ENCODE measurements at places on chromosomes 3 and 15.

DNA sequence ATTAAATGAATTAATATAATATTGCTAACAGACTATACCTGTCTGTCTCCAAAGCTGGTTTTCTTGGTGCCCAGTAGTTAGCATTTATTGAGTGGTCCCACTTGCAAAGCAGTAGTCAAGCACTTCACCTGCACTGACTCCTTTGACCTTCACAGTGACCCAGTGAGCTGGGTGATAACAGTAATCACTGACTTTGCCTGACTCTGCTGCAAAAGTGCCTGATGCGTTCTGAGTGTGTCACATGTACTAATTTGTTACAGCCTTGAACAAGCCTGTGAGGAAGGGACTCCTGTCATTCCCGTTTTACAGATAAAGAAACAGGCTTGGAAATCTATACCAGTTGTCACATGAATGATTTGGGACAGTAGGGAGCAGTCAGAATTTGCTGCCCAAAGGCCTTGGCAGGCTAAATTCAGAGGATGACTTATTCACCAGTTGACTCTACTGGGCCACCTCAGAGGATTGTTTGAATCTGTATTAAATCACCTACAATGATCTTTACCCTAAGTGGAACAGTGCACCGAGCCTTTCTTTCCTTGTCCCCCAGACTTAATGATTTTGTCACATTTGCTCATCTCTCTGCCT is 116.6 kb upstream of the PLXNA1 start:
- no peak for DNase-seq

DNA sequence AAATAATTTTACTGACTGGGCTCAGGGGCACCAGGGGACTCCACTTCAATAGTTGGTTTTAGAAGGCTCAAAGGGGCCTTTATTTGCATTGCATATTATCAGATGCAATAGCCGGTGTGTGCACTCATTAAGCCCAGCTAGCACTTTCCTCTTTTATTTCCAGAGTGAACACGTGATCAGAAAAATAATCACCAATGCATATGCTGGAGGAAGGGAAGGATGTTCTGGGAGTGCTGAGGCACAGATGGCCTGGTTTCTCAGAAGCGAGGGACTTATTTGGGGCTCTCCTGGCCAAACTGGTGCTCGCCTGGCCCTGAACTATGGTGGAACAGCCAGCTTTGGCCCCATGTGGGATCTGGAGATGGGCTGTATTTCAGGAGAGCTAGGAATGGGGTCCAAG is 60.4 kb upstream of the SEC13 start:
- no peak for DNase-seq

DNA sequence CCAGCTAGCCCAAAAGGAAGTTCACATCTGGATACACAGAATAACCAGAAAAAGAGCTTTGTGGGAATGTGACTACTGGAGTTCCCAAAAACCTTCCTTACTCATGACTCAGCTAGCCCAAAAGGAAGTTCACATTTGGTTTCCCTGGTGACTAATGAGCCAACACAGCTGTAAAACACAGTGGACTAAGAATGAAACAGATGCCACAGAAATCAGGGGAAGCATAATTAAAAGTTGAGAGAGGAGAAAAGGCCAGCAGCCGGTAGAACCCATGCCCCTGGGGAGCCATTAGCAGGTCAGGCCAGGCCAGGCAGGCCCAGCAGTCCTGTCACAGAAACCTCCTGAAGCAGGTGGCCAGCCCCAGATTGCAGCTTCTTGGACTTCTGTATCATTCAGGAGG is 130.3 kb downstream of the GHSR start:
- DNase-seq, result no peak

GRCh38 chr3:10983219-10983916 is 9.2 kb upstream of the SLC6A1 start:
- peak; percentile 80 for DNase-seq

GRCh38 chr3:43581343-43581742 is 40.5 kb downstream of the ANO10 start:
- no peak for DNase-seq

- DNase-seq, result peak; percentile 65
These were observed 117.8 kb downstream of the XXYLT1 start for GRCh38 chr3:195153130-195153529.

DNA sequence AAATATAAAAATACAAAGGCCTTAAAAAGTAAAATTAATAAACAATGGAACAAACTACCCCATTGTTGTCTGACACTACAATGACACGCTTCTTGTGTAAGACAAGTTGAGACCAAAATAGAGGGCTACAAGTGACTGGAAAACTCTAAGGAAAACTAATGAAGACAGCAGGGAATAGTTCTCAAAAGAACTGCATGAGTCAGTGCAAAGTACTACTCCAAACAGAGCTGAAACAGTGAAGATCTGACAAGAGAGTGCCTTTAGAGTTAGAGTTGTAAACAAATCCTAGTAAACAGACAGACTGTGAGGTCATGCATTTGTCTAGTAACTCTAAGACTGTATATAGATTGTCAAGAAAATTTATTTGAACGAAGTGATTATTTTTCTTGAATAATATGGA is 233.9 kb downstream of the BBX start:
- no peak for DNase-seq

- DNase-seq, result peak; percentile 78
These were observed 163.4 kb downstream of the KLF13 start for GRCh38 chr15:31489801-31490646.

GRCh38 chr15:35289024-35289617 is 204.0 kb upstream of the NANOGP8 start:
- peak; percentile 79 for DNase-seq

GRCh38 chr3:8500989-8501370 is 643 bp upstream of the LMCD1 start:
- no peak for DNase-seq

GRCh38 chr15:53974121-53974520 is 4.1 kb upstream of the UNC13C start:
- no peak for DNase-seq

- no peak for DNase-seq
These were observed 17.0 kb upstream of the GHSR start for GRCh38 chr3:172465281-172465680.

DNA sequence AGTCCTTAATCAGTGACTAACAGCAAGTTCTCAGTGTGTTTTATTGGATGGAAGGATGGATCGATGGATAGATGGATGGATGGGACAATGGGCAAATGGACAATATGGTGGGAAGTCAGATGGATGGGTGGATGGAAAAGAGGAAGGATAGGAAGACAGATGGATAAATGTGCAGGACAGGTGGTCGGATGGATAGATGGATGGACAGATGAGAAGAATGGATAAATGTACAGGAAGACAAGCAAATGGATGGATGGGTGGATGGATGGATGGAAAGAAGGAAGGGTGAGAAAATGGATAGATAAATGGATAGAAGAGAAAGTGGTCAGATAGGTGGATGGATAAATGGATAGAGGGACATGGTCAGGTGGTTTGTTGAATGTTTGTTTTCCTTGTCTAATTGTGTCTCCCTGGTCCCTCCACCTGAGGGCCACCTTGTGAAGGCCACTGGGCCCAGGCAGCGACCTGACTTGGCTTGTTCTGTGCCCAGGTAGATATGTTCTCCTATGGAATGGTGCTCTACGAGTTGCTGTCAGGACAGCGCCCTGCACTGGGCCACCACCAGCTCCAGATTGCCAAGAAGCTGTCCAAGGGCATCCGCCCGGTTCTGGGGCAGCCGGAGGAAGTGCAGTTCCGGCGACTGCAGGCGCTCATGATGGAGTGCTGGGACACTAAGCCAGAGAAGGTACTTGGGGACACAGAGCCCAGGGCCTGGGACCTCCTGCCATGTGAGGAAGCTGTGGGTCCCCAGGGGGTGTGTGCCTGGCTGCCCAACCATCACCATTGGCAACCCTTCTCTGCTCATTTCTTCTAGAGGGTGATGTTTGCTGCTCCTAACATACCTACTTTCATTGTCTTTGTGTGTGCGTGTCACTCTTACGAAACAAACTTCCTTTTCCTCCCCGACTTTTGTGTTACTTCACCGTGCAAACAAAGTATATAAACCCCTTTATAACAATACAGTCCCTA is 137.5 kb downstream of the LRRK1 start:
- DNase-seq, result no peak

DNA sequence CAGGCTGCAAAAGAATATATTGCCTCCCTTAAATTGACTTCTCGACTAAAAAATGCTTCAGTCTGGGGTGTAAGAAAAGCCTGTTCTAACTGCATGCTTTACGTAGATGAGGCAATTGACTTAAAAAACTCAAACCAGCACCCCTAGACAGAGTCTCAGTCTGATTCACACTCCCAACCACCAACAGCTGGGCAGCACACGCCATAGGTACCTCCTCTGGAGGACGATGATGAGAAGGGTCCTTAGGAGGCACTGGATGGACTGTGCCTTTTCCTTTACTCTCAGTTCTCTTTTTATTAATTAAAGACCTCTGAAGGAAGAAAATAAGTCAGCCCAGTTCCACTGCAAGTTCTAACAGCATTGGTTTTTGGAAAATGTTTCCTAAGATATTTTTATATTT is 175.0 kb downstream of the PDZRN3 start:
- no peak for DNase-seq

- DNase-seq, result no peak
These were observed 37.0 kb downstream of the PARP16 start for GRCh38 chr15:65249641-65250040.

- no peak for DNase-seq
These were observed 524.6 kb downstream of the MECOM start for GRCh38 chr3:169138849-169139420.

GRCh38 chr3:133455960-133456359 is 56.1 kb downstream of the BFSP2 start:
- no peak for DNase-seq

GRCh38 chr3:41600616-41601015 is 361.3 kb downstream of the ULK4 start:
- DNase-seq, result no peak

DNA sequence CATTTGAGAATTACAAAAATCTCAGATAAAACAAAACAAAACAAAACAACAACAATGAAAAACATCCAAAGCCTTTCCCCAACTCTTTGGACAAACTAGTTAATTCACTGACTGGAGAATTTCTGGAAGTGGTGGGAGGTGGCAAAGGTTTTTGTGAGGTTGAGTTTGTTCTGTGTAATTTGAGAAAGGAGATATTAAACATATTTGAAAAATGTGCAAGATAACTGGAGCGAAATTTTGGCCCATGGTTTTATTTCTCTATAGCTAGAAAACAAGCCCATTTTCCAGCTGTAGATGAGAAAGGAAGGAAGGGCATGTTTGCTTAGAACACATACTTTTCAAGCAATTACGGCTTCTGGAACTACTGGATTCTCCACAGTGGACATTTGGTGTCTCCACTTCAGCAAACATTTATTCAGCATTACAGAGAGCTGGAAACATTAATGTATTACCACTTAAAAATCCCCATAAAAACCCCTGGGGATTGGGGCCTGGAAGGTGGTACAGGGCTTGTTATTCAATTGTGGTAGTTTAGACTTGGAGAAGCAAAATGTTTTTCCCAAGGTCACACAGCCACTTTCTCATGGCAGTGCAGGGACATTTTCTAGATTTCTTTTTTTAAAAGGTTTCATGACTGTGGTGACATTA is 135.8 kb downstream of the THSD4 start:
- no peak for DNase-seq

GRCh38 chr3:84738086-84738485 is 220.7 kb upstream of the CADM2 start:
- no peak for DNase-seq

GRCh38 chr3:35936571-35936970 is 297.2 kb downstream of the ARPP21 start:
- no peak for DNase-seq

DNA sequence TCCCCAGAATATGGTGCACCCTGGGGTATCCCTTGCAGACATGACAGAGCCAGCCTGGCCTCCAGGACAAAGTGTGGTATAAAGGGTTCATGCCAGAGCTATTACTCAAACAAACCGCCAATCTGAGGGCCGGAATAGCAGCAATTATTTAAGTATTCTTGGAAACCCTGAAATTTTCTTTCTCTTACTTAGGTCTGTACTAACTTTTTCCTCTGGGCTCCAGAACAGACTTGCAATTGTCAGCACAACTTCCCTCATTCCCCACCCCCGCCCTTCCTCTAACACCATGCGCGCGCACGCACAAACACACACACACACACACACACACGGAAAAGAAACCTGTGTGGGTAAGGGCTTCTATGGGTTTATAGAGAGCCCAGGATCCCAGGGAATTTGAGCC is 56.3 kb downstream of the ISG20 start:
- DNase-seq, result no peak

- no peak for DNase-seq
These were observed 494 bp downstream of the GCSAM start for GRCh38 chr3:112132554-112132953.

DNA sequence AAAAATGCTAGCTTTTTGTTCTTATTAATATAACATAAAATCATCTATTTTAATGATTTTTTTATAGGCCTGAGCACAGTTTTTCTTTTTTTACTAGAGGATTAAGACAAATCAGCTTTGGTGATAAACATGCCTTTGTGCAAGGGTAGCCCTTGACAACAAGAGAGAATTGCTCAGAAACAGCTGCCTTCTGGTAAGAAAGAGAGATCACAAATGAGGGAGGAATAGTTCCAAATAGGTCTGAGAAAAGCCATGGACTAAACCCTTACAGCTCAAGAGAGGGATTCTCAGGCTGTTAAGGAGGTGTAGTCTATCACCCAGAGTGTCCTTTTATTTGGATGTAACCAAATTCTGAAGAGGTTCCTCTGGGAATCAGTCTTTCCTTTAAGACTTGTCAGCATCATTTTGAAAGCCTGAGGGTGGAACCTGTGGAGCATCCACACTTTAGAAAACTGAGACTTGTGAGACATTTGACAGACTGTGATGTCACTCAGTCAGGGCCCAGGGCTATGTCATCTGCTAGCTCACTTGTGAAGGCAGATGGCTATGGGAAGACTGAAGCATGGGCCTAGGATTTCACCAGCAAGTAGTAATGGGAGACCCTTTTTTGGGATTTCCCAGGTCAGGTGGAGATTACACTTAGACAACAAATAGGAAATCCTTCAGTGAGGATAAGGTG is 102.9 kb upstream of the KCNAB1 start:
- DNase-seq, result no peak

DNA sequence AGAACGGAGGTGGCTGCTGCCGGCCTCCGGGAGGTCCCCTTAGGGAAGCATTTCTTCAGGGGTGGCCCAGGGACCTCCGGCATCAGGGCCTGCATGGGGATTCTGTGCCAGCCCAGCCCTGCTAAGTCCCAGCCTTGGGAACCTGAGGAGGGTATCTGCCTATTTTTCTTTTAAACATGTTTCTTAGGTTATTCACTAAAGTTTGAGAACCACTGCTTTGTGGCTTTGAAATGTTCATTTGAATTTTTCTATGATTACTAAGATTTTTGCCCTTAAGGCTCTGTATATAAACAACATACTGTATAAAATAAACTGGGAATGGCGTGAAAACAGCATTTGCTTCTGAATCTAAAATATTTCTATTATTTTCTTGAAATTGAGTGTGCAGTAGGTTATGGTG is 24.4 kb downstream of the FAN1 start:
- DNase-seq, result no peak
